NCI-H2171 treated with DMSO at 0.1 percent for 48 hours (cell line): ENCODE measurements at places on chromosomes 3 and 15.

- DNase-seq: no peak
Observed at GRCh38 chr3:3097958-3098357, 12.2 kb downstream of the IL5RA start.

GRCh38 chr15:47987908-47988532 lies 132.8 kb upstream of the SLC24A5 start:
- peak; percentile 90 for DNase-seq

DNA sequence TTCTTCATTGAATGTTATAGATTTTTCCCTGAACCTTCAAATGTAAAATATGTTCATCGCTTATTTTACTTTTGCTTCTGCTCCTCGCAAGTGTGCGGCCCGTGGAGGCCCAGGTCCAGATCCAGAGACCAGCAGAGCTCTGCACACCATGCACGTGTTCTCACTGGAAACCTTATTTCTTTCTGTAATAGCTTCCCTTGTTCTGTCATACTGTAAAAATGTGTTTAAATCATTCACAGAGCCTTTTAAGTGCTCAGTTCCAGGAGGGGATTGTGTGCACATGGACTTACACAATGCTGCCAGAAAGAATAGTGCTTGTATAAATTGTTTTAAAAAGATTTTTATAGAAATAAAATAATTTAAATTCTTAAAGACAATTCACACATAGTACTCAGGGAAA lies 359.3 kb downstream of the GABRG3 start:
- no peak for DNase-seq

- no peak for DNase-seq
Observed at GRCh38 chr3:82202269-82202668, 440.8 kb upstream of the GBE1 start.

- DNase-seq: no peak
Observed at GRCh38 chr3:12608376-12608775, 51.5 kb downstream of the MKRN2 start.

- no peak for DNase-seq
Observed at GRCh38 chr3:120419797-120420196, 31.0 kb downstream of the FSTL1 start.

DNA sequence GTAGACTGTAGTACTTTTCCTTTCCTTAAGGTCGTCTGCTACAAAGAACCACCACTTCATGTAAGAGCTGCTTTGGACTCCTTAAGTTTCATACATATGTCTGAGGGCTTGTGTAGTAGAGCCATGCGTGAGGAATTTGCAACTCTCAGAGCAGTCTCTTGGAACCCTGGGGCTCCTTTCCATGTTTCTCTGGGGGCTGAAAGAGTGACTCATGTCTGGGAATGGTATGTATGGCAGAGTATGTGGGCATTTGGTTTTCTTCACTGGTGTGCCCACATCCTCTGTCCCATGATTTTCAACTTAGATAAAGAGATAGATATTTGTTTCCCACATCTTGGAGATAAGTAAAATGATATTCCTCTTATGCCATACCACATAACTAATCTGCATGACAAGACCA lies 20.6 kb upstream of the RBM5 start:
- no peak for DNase-seq

DNA sequence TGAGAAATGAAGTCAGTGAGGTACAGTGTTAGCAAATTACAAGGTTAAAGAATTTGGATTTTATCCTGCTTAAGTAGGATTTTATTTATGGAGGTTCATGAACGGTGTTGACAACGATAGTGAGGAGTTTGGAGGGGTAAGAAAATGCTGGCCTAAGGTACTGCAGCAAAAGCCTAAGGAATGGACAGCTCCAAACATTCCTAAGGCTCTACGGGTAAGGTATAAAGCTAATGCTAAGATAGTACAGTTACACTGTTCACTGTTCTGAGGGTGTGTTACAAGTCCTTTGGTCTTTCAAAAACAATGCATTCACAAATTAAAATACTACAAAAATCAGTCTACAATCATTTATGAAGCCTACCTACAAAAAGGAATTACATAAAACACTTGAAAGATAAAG lies 7.3 kb downstream of the MTMR10 start:
- no peak for DNase-seq

DNA sequence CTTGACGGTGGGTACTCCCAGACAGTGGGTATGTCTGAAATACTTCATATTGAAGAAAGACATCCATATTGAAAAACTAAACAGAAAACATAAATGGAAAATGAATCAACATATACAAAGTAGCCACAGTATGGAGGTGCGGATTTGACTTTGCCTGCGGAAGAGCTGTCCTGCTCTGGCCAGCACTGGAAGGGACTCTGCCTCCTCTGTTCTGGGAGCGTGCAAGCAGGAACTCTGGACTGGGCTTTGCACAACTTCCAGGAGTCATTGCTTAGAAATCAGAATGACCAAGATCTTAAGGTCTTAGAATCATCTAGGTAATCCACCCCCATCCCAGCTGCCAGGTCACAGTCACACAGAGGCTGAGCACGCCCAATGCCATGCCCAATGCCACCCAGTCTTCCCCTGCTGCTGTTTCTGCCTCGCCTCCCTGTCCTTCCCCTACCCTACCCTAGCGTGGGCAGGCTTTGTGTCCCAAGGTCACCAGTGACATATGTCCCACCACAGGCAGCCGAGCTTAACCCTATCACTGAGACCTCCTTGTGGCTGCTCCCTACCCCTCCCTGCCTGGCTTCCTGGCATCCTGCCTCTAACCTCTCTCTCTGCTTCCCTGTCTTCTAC lies 36.3 kb downstream of the CDC25A start:
- DNase-seq: no peak

DNA sequence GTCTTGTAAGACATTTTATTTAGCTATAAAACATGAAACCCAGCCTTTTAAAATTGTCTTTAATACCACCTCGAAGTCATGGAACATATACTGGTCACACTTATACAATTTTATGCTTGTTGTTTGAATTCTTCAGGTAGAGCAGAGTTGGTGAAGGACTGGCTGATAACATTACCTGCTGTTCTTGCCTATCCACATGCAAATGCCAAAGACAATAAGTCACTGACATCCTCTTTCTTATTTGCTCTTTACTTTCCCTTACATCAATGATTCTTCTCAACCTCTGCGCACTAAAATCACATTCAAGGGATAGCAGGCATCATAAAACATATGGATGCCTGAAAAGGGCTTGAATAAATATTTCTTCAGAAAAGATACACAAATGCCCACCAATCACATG lies 392.5 kb upstream of the ATP11B start:
- no peak for DNase-seq

DNA sequence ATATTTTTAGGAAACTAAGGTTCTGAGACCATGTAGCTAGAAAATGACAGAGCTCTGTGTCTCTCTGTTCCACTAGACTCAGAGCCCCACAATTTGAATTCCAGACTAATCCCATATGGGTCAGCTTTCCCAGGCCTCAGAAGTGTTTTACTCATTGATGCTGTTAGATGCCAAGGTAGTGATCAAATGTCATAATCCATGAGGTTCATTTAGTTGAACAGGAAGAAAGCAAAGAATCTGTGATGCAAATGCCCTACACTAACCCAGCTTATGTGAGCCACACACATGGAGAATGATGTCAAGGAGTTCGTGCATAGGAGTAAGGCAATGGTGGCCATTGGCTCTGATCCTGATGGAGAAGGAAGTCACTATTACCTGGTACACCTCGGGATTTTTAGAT lies 363.4 kb upstream of the RARB start:
- DNase-seq: no peak

DNA sequence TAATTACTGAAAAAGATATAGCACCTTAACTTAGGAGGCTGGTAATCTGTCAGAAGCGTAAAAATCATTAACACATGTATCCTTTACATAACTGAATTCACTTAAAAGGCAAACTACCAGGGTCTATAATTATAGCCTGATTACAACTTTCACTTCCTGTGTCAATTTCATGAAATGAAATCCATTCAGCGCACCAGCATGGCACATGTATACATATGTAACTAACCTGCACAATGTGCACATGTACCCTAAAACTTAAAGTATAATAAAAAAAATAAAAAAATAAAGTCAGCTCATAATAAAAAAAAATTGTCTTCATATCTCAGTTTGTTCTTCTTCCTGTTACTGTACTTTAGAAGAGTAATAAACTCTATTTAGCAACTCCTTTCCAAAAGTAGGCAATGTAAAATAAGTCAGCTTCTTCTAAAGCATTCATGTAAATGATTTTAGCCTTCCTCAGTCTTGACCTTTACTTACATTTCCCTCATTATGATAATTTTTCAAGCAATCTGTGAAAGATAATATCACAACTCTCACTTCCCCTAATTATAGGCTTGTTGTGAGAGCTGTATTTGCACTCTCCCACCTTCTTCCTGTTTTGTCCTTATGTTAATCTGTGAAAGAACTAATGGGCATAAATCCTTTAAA lies 50.1 kb downstream of the KBTBD8 start:
- DNase-seq: no peak

DNA sequence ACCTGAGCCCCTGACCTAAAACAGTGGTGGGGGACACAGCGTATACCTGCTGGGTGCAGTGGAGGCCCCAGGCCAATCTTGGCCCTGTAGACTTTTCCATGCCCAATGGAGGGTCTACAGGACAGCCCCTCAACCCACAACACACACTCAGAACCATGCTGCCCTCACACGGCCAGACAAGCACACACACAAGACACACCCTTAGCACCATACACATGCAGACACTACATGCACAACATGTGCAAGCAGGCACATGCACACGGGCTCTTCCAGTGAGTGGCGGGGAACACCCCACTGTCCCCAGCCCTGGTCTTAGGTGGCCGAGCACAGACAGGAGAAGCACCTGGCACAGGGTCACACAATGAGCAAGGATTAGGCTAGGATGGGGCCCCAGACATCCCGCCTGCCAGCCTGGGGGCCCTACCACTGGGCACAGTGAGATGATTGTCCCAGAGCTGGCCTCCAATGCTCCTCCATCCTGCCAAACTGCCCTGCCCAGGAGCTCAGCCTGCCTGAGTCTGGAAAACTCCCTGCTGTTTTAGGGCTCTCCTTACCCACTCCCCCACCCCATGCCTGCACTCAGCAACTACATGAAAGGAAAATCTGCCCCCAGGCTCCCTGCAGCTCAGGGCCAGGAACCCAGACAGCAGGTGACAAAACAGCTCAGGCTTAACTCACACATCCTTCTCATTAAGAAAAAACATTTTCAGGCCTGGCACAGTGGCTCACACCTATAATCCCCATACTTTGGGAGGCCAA lies 15.8 kb downstream of the IQSEC1 start:
- DNase-seq: no peak
